ENCODE measurements at places on chromosomes 11 and 22. TPM values are rescaled to one million over a fixed set of nuclear protein-coding genes. Genes with fewer than 3 reads are reported as not detected.

DNA sequence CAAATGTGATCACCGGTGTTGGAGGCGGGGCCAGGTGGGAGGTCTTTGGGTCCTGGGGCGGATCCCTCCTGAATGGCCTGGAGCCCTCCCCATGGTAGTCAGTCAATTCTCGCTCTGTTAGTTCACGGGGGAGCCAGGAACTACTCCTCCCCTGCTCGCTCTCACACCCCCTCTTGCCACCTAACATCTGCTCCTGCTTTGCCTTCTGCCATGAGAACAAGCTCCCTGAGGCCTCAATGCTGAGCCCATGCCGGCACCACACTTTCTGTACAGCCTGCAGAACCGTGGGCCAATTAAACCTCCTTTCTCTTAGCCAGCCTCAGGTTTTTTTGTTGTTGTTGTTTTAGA lies 135.7 kb downstream of the SHANK2 start:
- no peak for DNase-seq
- peaks cover 13% of the 10 kb centered on the region for H3K27me3 ChIP-seq
- H3K36me3 ChIP-seq, result no peaks in the 10 kb centered on the region
- no peak overlapping the region for H3K27ac ChIP-seq

- H3K4me1 ChIP-seq, result peaks cover 9% of the 10 kb centered on the region
- no peak overlapping the region for H3K4me3 ChIP-seq
- DNase-seq, result no peak
- no peak overlapping the region for H3K27ac ChIP-seq
These were observed 22.4 kb upstream of the GAL start for GRCh38 chr11:68661697-68662603.

DNA sequence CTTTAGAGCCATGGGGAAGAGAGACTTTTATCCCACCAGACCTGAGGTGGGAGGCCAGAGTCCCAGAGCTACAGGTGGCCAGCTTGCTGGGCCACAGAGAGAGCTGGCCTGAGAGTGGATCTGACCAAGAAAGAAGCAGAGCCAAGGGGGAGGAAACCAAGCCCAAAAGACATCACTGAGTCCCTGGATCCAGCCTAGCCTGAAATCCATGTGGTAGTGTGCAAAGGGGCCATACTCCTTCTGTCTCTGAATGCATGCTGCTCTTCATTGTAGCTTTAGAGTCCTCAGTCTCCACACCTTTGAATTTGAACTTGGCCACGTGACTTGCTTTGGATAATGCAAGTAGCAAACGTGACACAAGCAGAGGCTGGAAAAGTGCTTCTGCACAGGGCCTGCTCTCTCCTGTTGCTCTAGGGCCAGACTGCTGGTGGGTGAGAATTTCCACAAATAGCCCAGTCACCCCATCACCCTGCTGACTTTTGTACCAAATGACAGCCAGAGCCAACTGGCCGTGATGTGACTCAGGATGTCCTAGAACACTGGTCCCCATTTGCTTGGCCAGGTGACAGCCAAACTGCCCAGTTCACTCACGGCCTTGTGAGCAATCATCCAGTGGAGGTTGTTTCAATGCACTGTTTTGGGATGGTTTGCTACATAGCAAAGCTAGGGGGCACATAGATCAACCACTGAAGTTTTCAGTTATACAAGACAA lies 93.6 kb downstream of the DHCR7 start:
- H3K4me3 ChIP-seq, result no peak overlapping the region
- H3K27me3 ChIP-seq, result peaks cover 39% of the 10 kb centered on the region
- H3K36me3 ChIP-seq, result no peaks in the 10 kb centered on the region
- no peak for DNase-seq

- DNase-seq, result peak; percentile 11
- no peak overlapping the region for H3K27ac ChIP-seq
- H3K27me3 ChIP-seq, result no peaks in the 10 kb centered on the region
- H3K4me1 ChIP-seq, result no peaks in the 10 kb centered on the region
These were observed 27.3 kb downstream of the INCENP start for GRCh38 chr11:62150887-62151736.

Gene NPAS4
- total RNA-seq, result 1.00 TPM

All from mesothelial cell of epicardium (in vitro differentiated cells).